ENCODE measurements at places on chromosomes 7 and 10. TPM values are rescaled to one million over a fixed set of nuclear protein-coding genes. Genes with fewer than 3 reads are reported as not detected.
A peak's percentile ranks its signal among the peaks of the same experiment; 100 is the strongest.

DNA sequence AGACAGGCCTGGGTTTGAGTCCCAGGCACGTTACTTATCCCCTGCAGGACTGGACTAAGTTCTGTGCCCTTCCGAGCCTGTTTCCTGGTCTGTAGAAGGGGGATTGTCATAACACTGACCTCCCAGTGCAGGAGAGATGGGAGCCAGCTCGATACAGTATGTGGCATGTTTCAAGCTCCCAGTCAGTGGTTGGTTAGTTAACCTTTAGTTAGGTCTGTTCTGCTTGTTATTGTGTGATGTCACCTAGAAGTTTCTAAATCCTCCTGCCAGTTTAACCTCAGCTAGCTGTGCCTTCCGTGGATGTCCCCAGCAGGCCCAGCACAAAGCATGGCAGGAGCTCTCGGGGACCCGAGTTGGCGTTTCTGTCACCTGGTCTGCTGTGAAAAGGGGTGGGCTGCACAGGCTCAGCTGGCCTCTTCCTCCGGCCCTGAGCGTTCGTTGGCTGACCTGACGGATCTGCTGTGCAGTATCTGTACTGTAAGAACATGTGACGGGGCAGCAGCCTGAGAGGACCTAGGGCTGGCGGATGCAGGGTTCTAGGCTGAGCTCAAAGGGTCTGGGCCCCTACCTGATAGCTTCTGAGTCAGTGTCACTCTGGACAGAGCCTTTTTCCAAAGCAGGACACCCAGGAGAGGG lies 53.0 kb downstream of the SPOCK2 start:
- no peak overlapping the region for H3K4me3 ChIP-seq
- no peaks in the 10 kb centered on the region for H3K27me3 ChIP-seq
- no peak overlapping the region for H3K27ac ChIP-seq
- no peaks in the 10 kb centered on the region for H3K4me1 ChIP-seq
- DNase-seq: no peak
- no peaks in the 10 kb centered on the region for H3K36me3 ChIP-seq

DNA sequence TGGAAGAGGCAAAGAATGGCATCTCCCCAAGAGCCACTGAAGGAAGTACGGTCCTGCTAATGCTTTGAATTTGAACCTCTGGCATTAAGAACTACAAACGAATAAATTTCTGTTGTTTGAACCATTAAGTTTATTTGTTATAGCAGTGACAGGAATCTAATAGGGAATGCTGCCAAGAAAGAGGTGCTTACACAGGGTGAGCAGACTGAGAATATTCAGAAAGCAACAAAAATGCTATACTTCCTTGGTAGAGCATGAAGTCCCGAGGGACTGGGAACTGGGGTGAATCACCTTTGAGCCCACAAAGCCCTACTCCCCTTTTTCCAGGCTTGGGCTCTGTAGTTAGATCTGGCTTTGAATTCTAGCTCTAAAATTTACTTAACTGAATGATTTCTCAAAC lies 45.0 kb downstream of the PANK1 start:
- H3K27me3 ChIP-seq: no peaks in the 10 kb centered on the region
- H3K4me1 ChIP-seq: no peaks in the 10 kb centered on the region
- no peaks in the 10 kb centered on the region for H3K36me3 ChIP-seq
- DNase-seq: no peak
- no peak overlapping the region for H3K4me3 ChIP-seq

DNA sequence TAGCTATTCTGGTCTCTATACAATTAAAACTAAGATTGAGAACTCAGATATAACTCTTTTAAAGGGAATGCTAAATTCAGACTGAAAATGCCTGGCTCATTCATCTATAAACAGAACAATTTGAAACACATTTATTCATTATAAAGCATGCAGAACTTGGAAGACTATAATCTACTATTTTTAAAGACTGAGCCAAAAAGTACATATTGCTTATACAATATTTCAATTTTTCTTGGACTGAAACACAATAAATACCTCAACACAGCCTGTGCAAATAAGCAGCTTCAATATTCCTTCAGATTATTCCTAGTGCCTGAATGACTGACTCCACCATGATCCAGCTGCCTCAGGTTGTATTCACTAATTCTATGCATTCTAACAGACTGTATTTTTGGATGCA lies 15.5 kb upstream of the PHYH start:
- H3K27ac ChIP-seq: no peak overlapping the region
- no peaks in the 10 kb centered on the region for H3K4me1 ChIP-seq
- peaks cover under 1% of the 10 kb centered on the region for H3K36me3 ChIP-seq
- no peak overlapping the region for H3K4me3 ChIP-seq

GRCh38 chr10:6033954-6034353 lies 28.2 kb downstream of the IL2RA start:
- no peak overlapping the region for H3K4me3 ChIP-seq
- peak; percentile 20 for DNase-seq
- no peaks in the 10 kb centered on the region for H3K27me3 ChIP-seq
- no peaks in the 10 kb centered on the region for H3K36me3 ChIP-seq
- peaks cover 20% of the 10 kb centered on the region for H3K4me1 ChIP-seq

GRCh38 chr7:15236952-15237351 lies 324.9 kb downstream of the AGMO start:
- no peaks in the 10 kb centered on the region for H3K36me3 ChIP-seq
- no peak overlapping the region for H3K27ac ChIP-seq
- DNase-seq: no peak
- no peaks in the 10 kb centered on the region for H3K4me1 ChIP-seq
- H3K27me3 ChIP-seq: no peaks in the 10 kb centered on the region
- H3K4me3 ChIP-seq: no peak overlapping the region

GRCh38 chr7:569996-570800 lies 50.6 kb upstream of the PDGFA start:
- no peak for DNase-seq
- H3K4me3 ChIP-seq: no peak overlapping the region
- H3K36me3 ChIP-seq: no peaks in the 10 kb centered on the region
- H3K27me3 ChIP-seq: no peaks in the 10 kb centered on the region

DNA sequence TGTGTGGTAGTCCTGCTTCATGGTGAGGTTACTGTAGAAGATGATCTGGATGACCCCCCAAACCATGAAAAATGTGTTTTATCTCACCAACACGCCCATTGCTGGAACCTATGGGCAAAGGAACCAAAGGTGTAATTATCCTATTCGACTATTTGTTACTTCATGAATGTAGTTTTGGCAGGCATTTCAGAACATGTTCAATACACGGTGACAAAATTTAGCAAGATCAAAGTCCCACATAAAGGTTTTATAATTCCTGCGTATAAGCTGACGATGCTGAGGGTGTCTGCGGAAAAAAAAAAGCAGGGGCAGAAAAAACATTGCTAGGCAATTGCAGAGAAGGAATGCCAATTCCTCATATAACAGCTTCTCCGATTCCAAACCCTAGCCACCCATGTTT lies 13.3 kb downstream of the RAPGEF5 start:
- no peaks in the 10 kb centered on the region for H3K27me3 ChIP-seq
- no peak overlapping the region for H3K4me3 ChIP-seq
- H3K4me1 ChIP-seq: no peaks in the 10 kb centered on the region
- H3K36me3 ChIP-seq: no peaks in the 10 kb centered on the region
- no peak overlapping the region for H3K27ac ChIP-seq

DNA sequence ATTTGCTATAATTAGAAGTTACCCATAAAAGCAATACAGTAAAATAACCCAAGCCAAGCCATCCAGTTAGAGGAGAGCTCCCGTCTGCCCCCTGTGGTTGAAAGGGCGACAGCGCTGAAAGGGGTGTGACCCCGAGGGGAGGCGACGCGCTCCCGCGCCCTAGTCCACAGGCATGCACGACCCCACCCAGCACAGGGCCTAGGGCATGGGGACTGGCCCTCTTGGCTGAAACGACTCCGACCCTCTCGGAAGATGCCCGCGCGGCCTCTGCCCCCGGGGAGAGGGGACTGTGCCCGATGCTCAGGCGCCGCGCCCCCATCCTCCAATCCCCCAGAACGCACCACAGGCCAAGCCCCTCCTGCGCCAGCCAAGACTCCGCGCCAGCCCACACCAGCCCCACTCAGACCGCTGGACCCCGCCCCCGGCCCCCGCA lies 64.0 kb downstream of the CSGALNACT2 start:
- H3K27ac ChIP-seq: no peak overlapping the region
- peaks cover 15% of the 10 kb centered on the region for H3K27me3 ChIP-seq
- H3K36me3 ChIP-seq: no peaks in the 10 kb centered on the region
- H3K4me3 ChIP-seq: peak overlapping the region; percentile 50
- DNase-seq: peak; percentile 62
- H3K4me1 ChIP-seq: peaks cover 22% of the 10 kb centered on the region

DNA sequence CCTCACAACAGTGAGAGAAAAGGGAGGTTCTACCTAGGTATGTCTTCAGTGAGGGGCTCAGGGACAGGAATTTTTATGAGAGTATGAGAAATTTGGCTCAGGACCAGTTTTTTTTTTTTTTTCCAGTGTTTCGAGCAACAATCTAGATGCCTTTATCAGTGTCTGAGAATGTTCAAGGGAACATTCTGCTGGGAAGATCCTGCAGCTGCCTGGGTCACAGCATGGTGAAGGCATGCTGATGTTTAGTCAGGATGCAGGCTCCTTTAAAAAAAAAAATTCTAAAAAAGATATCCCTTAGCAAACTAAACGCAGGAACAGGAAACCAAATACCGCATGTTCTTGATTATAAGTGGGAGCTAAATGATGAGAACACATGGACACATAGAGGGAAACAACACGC lies 31.0 kb downstream of the SBDS start:
- no peaks in the 10 kb centered on the region for H3K36me3 ChIP-seq
- H3K4me1 ChIP-seq: no peaks in the 10 kb centered on the region
- H3K27me3 ChIP-seq: no peaks in the 10 kb centered on the region
- H3K27ac ChIP-seq: no peak overlapping the region

DNA sequence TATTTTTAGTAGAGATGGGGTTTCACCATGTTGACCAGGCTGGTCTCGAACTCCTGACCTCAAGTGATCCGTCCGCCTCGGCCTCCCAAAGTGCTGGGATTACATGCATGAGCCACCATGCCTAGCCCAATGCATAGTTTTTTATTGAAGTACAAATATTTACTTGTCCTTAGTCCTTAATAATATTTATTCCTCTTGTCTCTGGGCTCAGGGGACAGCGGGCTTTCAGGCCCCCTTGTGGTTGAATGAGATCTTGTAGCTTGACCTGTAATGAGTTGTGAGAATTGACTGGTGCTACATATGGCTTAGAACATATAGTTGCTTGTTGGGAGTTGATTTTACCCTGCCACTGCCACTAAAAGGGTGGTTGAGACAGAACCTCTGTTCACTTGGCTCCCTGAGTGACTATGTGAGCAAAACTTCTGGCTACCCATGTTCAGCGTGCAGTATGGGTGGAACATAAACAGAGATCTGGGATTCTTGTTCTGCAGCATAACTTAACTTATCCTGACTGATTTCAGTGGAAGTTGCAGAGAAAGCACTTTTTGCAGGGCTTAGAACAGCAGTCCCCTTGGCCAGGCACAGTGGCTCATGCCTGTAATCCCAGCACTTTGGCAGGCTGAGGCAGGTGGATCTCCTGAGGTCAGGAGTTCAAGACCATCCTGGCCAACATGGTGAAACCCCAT lies 14.9 kb downstream of the CCL26 start:
- no peak for DNase-seq
- H3K4me3 ChIP-seq: no peak overlapping the region
- H3K27me3 ChIP-seq: no peaks in the 10 kb centered on the region
- H3K4me1 ChIP-seq: no peaks in the 10 kb centered on the region
- no peaks in the 10 kb centered on the region for H3K36me3 ChIP-seq

Gene ZNF511
- total RNA-seq: 42.8 TPM

Gene VAX1
- not detected for total RNA-seq

Gene CRHR2
- not detected for total RNA-seq

Gene PLEKHS1
- not detected for total RNA-seq

Gene MYO1G
- 1.1 TPM for total RNA-seq

Gene AQP1
- 178 TPM for total RNA-seq

All from sigmoid colon (tissue), 7 donors.